ENCODE measurements at places on chromosomes 12 and 14.

- DNase-seq, result no peak
Measured at GRCh38 chr14:89040080-89040459, 215.6 kb downstream of the TTC8 start.

DNA sequence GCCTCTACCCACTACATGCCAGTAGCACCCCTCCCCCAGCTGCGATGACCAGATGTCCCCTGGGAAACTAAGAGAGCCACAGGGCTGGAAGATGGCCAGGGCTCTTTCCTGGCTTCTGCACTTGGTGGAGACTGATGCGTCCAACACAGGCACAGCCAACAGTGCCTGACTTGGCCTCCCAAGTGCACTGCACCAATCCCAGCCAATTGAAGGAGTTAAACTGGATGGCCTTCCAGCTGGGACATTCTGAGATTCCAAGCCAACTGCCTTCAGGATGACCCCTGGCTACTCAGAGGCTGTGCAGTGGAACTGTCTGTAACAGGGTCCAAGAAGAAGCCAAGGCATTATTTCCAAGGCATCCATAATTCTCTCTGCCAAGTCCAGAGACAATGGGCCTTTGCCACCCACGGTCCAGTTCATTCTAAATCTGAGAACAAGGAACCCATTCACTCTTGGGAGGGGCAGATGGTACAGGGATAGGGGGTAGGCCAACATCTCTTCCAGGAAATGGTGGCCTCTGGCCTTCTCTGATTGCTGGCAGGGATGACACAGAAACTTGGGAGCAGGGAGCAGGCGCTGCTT lies 35.2 kb downstream of the PRIMA1 start:
- DNase-seq, result no peak

DNA sequence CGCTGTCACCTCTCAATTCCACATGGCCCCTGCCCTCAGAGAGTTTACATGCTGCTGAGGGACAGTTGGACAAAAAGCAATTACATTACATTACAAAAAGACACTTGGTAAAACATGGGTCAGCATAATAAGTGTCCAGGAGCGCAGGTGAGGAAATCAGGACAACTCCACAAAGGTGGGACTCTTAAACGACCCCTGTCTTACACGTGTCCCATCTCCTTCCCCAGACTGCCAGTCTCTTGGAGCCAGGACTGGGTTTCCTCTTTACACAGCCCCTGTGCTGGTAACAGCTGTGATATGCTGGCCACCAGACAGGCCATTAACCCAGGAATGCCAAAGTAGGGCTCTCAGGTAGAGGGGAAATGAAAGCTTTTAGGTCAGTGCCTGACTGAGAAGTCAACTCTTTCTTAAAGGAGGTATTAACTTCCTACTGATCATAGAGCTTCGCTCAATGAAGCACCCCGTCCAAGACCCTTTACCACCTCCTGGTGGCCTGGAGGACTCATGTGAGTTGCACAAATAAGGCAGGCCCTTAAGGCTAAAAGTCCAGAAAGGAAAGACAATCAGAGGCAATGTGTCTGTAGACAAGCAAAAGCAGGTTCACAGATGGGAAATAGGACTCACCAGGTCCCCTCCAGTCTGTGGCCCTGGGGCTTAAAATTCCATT lies 55.5 kb downstream of the ANO2 start:
- DNase-seq, result peak; percentile 5

DNA sequence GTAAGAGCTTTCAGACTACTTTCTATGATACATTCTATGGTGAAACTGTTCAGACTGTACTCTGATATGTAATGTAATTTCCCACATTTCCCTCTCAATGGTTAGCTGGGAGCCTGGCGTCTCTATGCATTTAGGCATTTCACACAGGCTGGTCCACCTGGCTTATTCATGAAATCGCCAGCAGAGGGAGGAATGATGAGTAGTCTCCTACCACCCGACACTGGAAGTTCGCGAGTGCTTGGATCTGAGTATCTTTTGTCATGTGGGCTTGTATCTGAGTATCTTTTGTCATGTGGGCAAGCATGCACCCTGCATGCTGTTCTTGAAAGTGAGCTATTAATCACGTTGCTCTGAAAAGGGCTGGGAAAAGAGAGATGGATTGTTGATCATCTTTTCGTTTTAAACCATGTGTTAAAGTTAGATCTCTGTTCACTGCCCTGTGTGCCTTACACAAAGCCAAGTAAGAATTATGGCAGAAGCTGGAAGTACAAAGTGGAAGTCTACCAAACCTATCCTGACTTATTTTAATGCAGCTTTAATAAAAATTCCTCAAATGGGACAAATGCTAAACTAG lies 235.0 kb downstream of the ATP23 start:
- DNase-seq, result peak; percentile 52

- no peak for DNase-seq
Measured at GRCh38 chr14:95196268-95196667, 38.9 kb upstream of the DICER1 start.

GRCh38 chr12:54054742-54055194 lies 1.1 kb downstream of the HOXC4 start:
- no peak for DNase-seq

DNA sequence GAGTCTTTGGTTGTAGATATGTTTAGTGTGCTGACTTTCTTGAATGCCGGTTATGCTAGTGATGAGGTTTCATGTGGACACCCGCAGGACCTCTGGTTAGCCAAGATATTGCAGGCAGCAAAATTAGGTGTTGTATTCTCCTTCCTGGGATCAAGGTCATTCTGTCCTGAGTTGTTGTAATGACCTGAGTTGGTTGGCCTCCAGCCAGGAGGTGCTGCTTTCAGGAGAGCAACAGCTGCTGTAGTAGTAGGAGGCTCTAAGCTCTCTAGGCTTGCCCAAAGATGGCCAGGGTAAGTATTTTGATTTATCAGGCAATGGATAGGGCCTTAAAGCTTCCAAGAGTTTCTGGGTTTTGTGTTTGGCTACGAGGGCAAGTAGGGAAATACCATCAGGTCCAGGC lies 56.0 kb upstream of the BDKRB2 start:
- no peak for DNase-seq

DNA sequence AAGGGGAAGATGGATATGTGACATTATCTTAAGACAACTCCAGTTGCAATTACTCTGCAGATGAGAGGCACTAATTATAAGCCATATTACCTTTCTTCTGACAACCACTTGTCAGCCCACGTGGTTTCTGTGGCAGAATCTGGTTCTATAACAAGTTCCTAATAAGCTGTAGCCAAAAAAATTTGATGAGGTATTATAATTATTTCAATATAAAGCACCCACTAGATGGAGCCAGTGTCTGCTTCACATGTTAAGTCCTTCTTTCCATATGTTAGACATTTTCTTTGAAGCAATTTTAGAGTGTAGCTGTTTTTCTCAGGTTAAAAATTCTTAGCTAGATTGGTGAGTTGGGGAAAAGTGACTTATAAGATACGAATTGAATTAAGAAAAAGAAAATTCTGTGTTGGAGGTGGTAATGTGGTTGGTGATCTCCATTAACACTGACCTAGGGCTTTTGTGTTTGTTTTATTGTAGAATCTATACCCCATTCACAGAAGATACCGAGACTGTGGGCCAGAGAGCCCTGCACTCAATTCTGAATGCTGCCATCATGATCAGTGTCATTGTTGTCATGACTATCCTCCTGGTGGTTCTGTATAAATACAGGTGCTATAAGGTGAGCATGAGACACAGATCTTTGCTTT lies 36.9 kb downstream of the PSEN1 start:
- peak; percentile 60 for DNase-seq

GRCh38 chr12:105765053-105766014 lies 373.4 kb downstream of the NUAK1 start:
- DNase-seq, result no peak

DNA sequence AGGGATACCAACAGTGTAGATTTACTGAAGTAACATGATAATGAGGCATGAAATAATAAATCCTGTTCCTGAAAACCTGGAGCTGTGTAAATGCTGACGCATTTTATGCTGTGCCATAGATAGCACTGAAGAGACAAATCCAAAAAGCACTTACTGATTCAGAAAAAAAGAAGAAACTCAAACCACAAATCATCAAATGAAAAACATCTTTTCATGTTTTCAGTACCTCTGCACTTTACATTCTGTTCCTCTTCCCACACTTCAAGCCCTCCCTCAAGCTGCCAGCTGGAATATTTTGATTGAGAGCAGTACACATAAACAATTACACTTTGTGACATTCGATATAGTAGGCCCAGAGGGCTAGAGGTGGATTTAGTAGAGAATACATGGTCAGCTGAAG lies 362.3 kb downstream of the NAV3 start:
- no peak for DNase-seq

DNA sequence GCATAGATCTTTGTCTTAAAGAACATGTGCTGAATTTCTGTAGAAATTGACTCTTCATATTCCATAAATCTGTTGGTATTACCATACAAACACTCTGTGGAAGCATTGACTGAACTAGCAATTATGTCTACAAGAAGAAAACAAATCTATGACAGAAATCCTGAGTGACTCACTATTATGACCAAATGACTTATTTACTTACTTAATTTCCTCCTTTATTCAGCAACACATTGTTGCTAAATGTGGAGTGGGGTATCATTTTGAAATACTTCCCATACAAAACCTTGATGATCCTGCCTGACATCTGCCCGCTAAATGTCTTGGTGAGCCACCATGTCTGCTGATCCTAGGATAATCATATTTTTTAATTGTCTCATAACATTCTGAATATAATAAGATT lies 99.1 kb upstream of the SLCO1C1 start:
- DNase-seq, result no peak

GRCh38 chr14:41615011-41615595 lies 8.4 kb downstream of the LRFN5 start:
- no peak for DNase-seq

DNA sequence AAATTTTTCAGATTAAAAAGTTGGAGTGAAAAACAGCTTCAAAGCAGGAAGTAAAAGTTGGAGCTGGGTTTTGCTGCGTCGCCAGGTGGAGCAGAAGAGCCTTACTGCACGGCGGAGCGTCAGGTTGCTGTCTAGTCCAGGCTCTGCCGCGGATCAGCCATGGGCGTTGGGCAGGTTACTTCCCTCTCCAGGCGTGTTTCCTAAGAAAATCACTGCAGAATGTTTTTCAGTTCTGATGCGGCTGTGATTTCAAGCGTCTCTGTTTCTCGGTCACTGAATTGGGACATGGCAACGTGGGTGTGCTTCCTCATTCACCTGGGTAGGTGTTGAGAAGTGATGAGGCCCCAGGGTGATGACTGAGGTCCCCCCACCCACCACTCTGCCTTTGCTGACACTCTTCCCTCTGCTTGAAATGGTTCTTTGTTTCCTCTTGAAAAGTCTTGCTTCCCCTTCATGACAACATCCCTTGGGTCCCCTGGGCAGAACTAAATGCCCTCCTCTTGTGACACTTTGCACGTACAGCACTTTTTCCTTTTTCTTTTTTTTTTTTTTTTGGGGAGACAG lies 7.6 kb downstream of the EVL start:
- DNase-seq, result no peak

DNA sequence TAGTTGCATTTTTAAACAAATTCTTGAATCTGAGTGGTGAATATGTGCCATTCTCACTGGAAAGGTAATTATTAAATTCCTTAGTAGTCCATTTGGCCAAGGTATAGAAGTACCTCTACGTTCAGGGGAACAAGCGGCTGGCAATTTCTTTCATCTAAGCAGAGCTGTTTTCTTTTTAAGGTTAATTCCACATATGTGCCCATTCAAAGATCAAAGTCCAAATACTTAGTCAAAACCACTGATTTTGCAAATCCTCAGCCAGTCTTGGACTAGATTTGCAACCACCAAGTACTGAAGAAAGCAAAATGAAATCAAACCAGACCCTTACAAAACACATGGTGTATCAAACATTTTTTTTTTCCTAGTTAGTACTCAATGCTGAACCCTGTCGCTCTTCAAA lies 68.7 kb upstream of the JDP2 start:
- DNase-seq, result no peak

GRCh38 chr12:39403376-39403775 lies 39.5 kb downstream of the KIF21A start:
- no peak for DNase-seq

GRCh38 chr12:22656831-22657230 lies 31.9 kb downstream of the ETNK1 start:
- DNase-seq, result no peak

- DNase-seq, result peak; percentile 14
Measured at GRCh38 chr12:66203820-66204219, 14.8 kb downstream of the IRAK3 start.

DNA sequence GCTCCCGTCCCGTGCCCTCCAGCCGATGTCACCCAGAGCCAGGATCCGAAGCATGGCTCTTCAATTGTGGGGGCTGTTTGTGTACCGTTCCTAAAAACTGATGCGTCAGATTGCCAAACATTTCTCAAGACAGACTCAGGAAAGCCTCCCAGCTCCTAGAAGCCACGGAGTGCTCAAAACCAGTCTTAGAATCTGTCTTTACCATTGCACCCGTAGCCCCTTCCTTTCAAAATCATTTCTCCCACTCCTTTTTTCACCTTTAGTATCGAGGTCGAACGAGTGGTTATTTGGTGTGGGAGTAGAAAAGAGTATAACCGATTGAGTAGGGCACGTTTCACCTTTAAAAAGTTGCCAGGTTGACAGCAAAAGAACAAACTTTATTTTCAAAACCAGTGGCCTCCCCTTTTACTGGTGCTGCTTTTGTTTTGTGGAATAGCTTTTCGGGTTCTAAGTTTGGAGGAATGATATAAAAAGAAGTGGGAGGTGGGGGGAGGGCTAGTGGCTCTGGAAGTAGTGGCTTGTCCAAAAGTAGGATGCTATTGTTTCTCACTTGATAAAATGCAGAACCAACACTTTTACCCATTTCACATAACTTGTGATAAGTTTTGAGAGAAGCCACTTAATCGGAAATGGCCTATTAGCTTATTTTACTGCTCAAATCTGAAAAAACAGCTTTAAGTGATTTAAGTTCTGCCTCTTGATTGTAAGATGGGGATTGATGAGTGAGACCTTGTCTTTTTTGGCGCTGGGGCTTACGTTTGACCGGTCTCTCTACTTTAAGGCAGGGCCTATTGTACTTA lies 803 bp downstream of the STK38L start:
- DNase-seq, result no peak

DNA sequence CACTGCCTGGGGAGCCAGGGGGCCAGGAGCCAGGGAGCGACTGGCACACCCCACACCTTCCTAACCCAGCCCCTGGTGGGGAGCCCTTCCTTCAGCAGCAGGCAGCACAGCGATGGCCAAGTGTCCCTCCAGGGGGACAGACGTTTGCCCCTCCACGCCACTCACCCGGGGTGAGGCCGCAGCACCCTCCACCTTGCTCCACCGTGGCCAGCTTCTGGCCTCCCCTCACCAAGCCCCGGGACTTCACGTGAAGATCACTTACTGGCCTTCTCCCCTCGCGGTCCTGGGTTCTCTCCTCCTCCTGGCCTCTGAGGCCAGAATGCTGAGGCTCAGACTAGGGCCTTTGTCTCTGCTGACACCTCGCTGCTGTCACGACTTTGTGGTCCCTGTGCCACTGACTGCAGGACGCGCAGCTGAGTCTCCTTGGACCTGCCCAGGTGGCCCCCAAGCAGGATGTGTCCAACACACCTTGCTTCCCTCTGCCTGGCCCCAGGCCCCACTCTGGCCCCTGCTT lies 3.5 kb upstream of the ASPG start:
- DNase-seq, result no peak

- DNase-seq, result no peak
Measured at GRCh38 chr12:130770413-130771028, 54.4 kb upstream of the RIMBP2 start.

- DNase-seq, result no peak
Measured at GRCh38 chr12:25979563-25979962, 21.1 kb downstream of the RASSF8 start.

GRCh38 chr12:80710727-80711449 lies 3.5 kb downstream of the MYF6 start:
- DNase-seq, result no peak

- no peak for DNase-seq
Measured at GRCh38 chr12:6896846-6897435, 7.7 kb upstream of the LRRC23 start.

GRCh38 chr12:105418821-105419291 lies 88.4 kb downstream of the C12orf75 start:
- DNase-seq, result no peak
